Fibroblast of the aortic adventitia (primary cell): ENCODE measurements at places on chromosomes 12 and 14. TPM values are rescaled to one million over a fixed set of nuclear protein-coding genes. Genes with fewer than 3 reads are reported as not detected.

DNA sequence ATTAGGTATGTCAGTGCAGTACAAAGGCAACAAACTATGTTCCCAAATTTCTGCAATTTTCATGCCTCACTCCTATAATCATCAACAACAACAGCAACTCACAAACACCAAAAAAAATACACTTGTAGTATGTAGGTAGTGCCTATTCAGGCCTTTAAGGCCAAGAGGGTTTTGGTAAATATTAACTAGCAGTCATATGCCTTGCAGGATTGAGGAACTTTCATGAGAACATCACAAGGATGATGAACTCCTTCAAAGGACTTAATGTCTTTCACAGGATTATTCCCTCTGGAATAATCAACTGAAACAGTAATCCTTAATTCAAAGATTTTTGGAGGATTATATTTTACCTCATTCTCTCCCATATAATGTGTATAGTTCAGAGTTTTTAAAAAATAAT, 293.8 kb downstream of the NOVA1 start:
- no peak for DNase-seq

GRCh38 chr12:52004042-52004648, 2.6 kb upstream of the TAMALIN start:
- DNase-seq, result peak; percentile 70

DNA sequence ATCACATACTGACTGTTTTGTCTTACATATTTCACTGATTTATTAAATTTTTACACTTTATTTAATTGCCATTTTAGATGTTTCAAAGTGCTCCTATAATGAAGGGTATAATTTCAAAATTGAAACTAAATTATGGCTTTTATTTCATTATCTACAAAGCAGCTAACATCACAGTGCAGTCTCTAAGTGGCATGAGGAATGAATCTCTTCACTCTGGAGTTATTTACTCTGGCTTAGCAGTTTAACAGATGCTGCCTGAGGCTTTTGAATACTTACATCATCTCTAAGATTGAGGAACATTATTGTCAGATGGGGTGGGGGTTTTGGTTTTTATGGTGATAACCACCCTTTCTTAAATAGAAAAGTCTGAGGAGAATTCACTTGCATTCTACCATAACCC, 386.4 kb downstream of the TRHDE start:
- no peak for DNase-seq

DNA sequence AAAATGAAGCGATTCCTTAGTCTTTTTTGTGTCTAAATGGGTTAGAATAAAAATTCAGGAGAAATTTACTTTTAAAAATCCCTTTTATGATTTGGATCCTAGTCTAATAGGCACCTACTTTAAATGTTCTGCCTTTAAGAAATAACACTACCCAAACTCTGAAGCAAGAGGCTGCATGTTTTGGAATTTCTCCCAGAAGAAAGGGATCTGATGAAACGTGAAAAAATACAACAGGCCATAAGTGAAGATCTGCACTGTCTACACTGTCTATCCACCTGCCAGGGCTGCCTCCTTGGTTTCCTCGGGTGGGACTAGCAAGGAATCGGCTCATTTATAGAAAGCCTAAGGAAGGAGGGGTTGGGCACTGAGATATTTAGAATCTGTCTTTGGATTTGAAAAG, 22.1 kb downstream of the ACVR1B start:
- DNase-seq, result peak; percentile 80

- DNase-seq, result peak; percentile 91
Observed at GRCh38 chr12:124548854-124549378, 18.5 kb downstream of the NCOR2 start.

DNA sequence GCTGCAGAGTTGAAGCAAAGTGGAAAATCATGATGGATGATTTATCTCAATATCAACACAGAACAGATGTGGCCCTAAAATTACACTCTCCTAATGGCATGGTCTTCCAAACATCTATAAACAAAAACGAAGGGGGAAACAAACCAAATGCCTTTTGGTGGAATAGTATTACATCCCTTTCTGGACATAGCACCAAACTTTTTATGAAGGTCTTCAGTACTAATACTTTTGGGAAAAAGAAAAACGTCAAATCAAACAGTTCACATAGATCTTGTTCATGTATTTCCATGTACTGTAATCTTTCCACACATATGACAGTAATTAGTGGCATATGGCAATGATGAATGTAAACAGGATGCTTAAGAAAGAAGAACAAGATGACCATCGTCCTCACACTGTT, 22.9 kb upstream of the ANAPC7 start:
- no peak for DNase-seq

- DNase-seq, result no peak
Observed at GRCh38 chr12:103470664-103471063, 25.1 kb downstream of the C12orf42 start.

The KRT82 gene
- total RNA-seq, result not detected in 2 replicates

DNA sequence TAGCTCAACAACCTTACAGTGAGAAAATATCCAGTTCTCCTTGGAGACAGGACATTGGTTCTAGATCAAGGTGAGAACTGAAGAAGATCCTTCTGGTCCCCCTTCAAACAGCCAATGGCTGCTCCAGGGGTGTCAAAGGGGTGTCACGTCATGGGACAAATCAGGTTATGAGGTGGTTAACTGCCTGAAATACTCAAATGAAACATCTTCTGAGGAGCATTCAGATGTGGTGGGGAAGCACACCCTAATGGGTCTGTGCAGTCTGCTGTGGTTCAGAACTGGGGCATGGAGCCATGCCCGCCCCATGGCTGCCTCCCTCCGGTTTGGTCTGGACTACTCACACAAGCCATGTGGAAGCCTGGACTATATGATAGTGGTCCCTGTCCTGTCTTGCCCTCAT, 52.4 kb upstream of the PARP11 start:
- no peak for DNase-seq

The CARMIL3 gene
- total RNA-seq, result not detected in 2 replicates

GRCh38 chr14:33493990-33494389, 456.9 kb downstream of the EGLN3 start:
- no peak for DNase-seq

The FOXM1 gene
- 1.4 and 19.3 TPM in 2 replicates for total RNA-seq

GRCh38 chr14:76769636-76770292, 8.5 kb downstream of the VASH1 start:
- DNase-seq, result no peak

- no peak for DNase-seq
Observed at GRCh38 chr12:11709513-11709912, 60.0 kb downstream of the ETV6 start.

The BIN2 gene
- under 0.01 TPM in 1 of 2 replicates, not detected in the other for total RNA-seq

DNA sequence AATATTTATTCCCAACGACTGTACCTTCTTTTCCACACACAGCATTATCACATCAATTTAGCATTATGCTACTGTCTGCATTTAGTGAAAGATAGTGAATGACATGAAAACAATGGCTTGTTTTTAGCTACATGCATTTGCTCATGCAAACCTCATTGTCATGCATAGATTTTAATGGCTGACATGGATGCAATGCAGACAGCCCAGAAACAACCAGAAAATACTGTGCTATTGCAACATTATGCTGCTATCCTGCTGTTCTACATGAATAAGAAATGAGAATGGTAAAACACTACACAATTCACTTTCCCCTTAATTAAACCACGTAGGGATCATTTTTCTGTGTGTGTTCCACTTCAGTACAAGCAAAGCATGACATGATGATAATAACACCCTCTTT, 90.8 kb downstream of the LIN7A start:
- DNase-seq, result no peak
